Activated naive CD8-positive, alpha-beta T cell treated with anti-CD3 and anti-CD28 coated beads, Interleukin-2, amount 10 ng/mL, durations not matched to agents 7 days and 5 days (primary cell): ENCODE measurements at places on chromosomes 2 and 18. TPM values are rescaled to one million over a fixed set of nuclear protein-coding genes. Genes with fewer than 3 reads are reported as not detected.

KCNG2 gene
- not detected for total RNA-seq

CNGA3 gene
- total RNA-seq, result not detected

SAG gene
- total RNA-seq, result not detected

NEB gene
- 0.43 TPM for total RNA-seq

DNA sequence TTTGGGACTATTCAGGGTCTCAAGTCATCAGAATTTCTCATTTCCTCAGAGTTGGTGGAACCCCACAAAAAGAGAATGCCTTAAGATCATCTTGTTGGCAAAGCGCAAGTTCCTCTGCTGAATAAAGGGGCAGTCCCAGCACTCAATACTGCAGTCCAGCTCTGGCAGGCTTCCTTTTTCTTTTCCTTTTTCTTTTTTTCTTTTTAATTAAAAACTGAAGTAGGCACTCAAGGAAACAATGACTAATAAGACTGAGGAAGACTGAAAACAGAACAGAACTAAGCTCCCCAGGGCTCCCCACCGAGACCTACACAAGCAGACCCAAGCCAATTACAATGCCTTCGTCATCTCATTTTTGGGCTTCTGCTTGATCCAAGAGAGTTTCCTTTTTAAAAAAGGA, 82.0 kb downstream of the STK39 start:
- DNase-seq, result no peak

DNA sequence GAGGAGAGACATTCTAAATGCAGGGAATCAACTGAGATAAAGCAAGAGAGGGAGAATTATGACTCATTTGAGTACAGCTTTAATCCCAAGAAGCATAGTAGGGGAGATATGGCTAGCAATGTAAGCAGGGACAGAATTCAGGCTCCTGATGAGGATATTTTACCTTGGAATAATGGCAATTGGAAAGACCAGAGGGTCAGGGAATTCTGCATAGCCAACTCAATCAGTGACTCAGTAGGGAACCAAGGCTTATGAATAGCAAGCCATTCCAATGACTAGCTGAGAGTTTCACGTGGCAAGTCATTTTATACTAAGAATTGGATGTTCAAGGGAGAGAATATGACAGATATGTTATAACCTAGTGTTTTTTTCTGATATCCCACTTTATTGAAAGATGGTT, 563.8 kb upstream of the NETO1 start:
- DNase-seq, result no peak

DNA sequence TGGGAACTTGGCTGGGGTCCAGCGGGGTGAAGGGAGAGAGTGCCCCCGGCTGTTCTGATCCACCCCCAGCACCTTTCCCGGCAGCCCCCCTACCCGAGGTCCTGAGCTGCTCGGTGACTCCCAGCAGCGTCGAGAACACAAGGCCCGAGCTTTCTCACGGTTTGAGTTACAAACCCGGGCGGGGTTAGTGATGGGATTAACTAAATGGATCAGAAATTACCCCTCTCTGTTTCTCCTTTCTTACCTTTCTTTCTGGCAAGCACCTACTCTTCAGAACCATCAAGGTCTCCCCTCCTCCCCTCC, 139.4 kb upstream of the GPC1 start:
- no peak for DNase-seq

DNA sequence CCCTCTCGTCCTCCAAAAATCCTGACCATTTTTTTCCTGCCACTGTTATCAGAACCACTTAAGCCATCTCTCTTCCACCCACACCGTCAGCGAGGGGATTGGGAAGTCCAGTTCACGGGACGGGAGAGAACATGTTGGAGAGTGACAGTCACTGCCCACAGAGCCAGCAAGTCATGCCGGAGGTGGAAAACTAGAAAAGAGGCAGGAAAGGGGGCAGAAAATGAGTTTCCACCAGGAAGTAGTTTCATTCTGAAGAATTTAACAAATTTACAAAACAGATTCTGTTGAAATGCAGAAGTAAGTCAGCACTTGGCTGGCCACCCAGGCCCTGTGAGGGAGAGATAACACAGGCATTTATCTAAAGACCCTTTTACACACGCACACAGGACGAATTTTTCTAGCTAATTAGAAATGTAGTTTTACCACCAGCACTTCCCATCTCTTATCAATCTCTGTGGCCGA, 431.3 kb downstream of the TSN start:
- no peak for DNase-seq
